ENCODE measurements at places on chromosomes 5 and 9.

- ATAC-seq, result no peak
Measured at GRCh38 chr5:123369371-123369968, 53.7 kb downstream of the CEP120 start.

DNA sequence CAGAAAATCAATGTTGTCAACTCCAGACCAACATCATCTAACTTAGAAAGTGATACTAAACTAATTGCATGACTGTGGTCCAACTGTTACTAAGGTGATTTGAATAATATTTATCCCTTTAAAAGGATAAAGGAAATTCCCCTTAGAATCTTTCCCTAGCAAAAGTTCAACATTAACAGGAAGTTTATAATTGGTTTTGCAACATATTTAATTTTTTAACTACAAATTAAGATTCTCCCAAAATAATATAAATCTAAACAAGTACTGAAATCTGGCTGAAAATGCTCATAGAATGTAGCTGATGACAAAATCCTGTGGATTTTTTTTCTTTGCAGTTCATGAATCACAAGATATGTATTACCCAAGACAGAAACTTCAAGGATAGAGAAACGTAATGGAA lies 151.4 kb downstream of the LPAR1 start:
- ATAC-seq, result no peak

- peak; percentile 94 for ATAC-seq
Measured at GRCh38 chr5:143826951-143827444, 15.0 kb downstream of the HMHB1 start.

DNA sequence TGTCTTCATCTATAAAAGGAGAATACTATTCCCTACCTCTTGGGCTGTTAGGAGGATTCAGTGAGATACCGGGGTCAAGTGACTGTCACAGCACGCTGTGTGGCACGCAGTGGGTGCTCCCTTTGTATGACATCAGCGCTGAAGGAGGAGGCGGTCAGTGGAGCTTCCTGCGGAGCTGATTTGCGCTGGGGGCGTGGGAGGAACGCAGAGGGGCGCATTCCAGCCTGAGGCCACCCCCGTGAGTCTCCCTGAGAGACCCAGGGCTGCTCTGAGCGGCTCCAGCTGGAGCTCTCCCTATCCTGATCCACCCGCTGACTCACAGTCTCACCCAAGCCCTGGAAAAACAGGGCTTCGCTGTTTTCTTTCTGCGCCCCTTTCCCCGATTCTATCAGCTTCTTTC lies 24.3 kb upstream of the NEURL1B start:
- no peak for ATAC-seq

DNA sequence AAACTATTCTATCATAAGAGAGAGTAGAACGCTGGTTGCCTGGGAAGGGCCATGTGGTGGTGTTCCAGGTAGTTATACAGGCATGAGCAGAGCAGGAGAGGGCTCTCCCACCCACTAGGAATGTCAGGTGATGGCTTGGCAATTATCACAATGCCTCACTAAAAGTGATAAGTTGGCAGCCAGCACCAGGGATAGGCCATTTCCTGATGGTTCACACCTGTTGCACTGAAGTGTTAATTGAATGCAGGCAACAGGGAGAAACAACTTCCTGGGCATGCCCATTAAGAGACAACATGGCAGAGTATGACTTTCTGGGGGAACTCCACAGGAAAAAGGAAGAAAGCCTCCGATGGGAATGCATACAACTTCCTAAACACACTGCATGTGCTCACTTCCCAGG lies 593.2 kb downstream of the ELAVL2 start:
- no peak for ATAC-seq

DNA sequence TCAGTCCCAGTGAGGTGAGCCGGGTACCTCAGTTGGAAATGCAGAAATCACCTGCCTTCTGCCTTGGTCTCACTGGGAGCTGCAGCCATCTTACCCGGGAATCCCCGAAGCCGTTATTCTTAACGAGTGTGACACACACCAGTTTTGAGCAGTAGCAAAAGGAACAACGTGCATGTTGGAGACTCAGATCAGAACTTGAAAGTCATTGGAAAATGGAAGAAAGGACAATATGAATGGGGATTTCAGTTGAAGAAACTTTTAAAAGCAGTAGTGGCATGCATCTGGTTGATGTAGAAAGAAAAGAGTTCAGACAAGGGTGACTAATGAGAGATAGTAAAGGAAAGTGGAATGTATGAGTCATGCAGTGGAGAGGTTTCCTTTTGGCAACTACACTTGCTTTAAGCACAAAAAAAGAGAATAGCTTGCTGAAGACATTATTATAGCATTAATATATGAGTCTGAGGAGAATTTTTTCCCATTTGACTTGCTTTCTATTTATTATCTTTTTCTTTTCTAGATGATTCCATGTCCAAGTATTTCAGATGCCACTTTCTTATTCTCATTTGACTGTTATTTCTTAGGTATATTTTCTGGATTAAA lies 44.4 kb upstream of the ANKDD1B start:
- ATAC-seq, result peak; percentile 90

Data from activated CD4-positive, CD25-positive, alpha-beta regulatory T cell treated with anti-CD3 and anti-CD28 coated beads, Interleukin-2, amount 50 U/mL, for 24 hours (primary cell).